Islet precursor cell (in vitro differentiated cells): ENCODE measurements at places on chromosomes 2 and 18.

DNA sequence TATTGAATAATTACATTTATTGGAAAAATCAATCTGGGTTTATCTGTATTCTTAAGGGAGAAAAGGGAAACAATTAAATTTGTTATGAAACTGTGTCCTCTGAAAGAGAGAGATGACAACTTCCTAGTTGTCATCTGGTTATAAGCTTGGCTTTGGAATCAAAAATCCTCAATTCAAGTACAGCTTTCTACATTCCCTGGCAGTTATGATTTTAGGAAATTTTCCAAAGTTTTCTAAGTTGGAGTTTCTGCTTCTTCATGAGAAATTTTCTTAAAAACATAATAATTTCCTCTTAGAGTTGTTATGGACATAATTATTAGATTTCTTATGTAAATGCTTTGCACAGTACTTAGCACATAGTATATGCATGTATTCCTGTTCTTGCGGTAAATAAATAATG lies 625.6 kb upstream of the SLC39A10 start:
- DNase-seq: no peak

DNA sequence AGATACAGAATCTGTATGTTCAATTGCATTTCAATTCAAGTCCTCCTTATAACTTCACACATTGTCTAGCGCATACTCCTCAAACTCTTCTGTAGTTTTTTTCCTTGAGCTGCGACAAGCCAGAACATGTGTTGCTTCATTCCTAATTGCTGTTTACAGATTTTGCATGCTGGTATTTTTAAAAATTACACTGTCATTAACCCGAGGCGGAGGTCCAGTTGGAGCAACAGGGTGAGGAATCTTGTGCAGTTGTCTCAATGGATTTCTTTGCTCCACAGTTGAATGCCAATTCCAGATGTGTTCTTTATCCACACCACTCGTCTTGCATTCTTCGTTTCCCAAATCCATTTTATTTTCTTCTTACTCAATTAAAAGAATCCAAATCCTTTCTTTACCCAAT lies 16.4 kb upstream of the SERPINB13 start:
- no peak for DNase-seq

GRCh38 chr2:233844064-233844807 lies 10.1 kb downstream of the HJURP start:
- DNase-seq: peak; percentile 37

DNA sequence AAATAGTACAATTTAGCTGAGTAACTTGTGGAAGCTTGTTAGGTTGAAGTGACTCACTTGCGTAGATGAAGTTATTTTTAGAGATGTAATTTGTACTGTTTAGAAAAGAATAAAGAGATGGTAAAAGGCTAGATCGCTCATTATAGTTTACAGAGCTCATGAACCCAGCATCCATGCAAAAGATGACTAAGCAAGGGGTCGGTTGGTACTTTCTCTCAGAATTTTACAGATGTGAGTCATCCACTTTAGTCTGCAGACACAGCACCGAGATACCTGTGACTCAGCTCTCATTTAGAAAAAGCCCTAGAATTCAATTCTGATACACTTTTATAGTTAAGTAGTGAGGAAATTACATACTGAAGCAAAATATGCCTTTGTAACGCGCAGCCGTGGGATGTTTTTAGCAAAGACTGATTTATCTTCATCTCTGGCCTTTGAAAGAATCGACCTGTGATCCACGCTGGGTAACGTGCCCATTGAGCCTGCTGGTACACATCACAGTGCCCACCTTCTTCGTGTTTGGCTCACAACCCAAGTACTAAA lies 116.5 kb upstream of the FOSL2 start:
- peak; percentile 72 for DNase-seq

GRCh38 chr2:209383212-209383611 lies 40.6 kb upstream of the MAP2 start:
- no peak for DNase-seq

- DNase-seq: no peak
Observed at GRCh38 chr2:50951437-50951836, 80.5 kb downstream of the NRXN1 start.

DNA sequence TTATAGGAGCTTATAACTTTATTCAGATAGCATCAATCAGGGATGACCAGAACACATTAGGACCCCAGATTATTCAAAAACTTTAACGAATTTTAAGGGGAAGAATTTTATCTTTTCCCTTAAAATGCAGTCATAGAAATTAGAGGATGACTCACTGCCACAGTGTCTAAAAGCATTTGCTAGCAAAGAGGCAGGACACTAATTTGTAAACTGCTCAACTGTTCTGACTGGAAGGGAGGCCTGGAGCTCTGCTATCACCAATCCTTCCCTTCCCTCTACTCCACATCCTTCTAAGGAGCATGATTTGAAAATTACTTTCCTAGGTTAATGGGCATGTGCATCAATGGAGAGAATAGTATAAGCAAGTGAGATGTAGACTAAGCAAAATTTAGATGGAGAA lies 40.5 kb downstream of the PREPL start:
- DNase-seq: no peak

- no peak for DNase-seq
Observed at GRCh38 chr2:241866790-241867645, 2.5 kb upstream of the RTP5 start.

DNA sequence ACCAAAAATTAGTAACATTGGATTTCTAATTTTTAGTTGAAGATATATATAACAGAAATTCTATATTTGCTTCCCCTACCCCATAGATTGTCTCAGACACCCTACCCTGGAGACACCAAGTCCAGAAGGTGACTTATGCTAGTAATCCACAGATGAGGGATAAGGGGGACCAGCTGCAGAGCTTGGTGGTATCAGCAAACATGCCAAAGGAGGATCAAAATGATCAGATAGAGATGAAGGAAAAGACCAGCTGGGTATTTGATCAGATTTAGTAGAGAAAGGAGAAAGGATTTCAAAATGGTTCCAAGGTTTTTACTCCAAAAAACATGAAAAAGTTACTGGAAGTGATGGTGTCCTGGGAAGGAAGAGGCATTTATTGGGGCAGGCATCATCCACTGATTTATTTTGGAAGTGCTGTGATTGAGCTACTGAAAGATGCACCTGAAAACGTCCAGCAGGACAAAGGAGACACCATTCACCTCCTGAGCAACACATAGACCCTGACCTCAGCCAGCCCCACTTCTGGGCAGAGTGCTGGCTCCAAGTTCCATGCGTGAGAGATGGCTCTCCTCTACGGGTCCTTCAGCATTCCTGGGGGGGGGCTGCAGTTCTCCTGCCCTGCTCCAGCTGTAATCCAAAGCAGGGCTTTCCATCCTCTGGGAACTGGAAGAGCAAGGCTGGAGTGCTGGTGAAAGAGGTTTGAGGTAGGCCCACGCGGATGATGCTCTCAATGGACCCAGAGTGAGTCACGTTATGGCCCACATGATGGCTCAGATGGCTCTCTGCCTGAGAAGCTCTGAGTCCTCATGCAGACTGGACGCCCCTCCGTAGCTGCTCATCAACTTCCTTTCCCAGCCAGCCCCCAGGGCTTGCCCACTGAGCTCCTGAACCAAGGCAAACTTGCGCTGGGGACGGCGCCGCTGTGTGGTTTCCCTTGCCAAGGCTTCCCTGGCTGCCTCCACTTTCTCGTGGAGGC lies 3.7 kb upstream of the LRRFIP1 start:
- DNase-seq: peak; percentile 53

GRCh38 chr2:224517963-224518362 lies 67.2 kb downstream of the CUL3 start:
- no peak for DNase-seq

GRCh38 chr2:204871231-204871953 lies 326.1 kb downstream of the PARD3B start:
- no peak for DNase-seq

DNA sequence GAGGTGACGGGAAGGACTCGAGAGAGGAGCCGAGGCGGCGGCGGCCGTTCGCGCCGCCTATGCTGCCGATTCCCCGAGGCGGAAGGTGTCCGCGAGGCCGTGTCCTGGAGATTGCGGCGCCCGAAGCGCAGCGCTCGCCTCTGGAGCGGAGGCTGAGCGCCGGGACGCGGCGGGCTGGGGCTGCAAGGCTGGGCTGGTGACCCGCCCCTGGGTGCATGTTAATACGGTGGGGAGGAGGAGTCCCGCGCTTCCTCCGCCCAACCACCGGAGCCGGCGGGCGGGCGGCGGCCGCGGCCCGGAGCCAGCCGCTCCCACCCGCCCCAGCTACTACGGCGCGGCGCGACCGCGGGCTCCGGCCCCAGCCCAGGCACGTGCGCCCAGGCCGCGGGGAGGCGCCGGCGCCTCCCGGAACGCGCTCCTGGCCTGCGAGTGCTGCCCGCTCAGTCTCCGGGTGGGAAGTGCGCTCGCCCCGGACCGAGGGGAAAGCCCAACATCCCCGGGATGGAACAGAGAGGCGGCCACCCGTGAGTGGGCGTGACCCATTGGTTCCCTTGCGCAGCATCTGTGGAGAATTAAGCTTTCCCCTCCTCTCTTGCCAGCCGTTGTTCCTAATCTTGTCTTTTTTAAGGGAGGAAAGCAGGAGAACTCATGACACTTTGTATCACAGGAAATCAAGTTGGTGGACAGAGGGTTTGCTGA lies at the start of gene DLGAP1:
DLGAP1 (minus strand) TSS at position 195 of the 699 bp plus-strand sequence.
- DNase-seq: peak; percentile 91

DNA sequence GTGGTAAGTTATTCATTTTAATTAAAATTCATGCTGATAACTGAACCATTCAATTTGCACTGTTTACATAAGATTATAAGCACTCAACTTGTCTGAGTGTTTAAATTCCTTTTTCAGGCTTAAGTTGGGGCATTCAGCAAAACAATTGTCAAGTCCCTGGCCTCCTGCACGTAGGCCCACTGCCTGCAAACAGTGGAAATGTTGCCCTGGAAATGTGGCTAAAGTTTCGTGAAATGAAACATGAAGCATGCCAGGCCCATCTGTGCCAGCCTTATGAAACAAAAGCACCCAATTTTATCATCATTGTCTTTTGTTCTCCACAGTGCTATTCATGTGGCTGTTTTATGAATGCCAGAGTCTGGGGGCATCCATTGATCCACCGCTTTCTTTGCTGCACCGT lies 163.7 kb downstream of the PTGR3 start:
- no peak for DNase-seq

GRCh38 chr2:201660293-201660895 lies 17.1 kb upstream of the TMEM237 start:
- DNase-seq: no peak

DNA sequence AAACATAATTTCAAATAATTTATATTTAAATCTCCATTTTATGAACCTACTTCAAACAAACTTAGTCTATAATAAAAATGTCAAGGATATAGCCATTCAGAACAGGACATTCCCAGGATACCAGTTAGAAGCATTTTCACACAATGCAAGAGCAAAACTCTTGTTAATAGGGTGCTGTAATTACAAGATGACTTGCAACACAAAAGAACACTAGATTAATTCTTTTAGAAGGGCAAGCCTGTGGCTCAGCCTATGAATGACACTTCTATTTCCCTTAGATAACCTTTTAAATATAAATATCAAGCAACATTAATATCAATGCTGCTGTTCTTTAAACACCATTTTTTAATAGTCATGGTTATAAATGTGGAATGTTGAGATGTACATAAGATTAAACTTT lies 157.9 kb upstream of the SCN7A start:
- DNase-seq: no peak

- DNase-seq: no peak
Observed at GRCh38 chr2:143558665-143559064, 429.4 kb downstream of the ARHGAP15 start.

- DNase-seq: no peak
Observed at GRCh38 chr18:76546436-76546835, 51.4 kb upstream of the ZNF516 start.

GRCh38 chr18:51603111-51603510 lies 405.6 kb upstream of the MEX3C start:
- DNase-seq: no peak

- DNase-seq: no peak
Observed at GRCh38 chr2:38988716-38989115, 99.0 kb downstream of the ARHGEF33 start.

DNA sequence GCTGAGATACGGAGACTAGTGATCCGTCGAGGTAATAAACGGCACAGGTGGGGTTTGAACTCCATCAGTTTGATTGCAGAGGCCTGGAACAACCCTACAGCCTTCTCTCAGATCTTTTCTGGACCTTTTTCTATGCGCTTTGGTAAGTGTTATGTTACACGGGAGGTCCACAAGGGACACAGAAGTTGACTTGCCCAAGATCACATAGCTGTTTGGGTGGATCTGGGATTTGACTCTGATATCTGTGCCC lies 1.1 kb upstream of the DNPEP start:
- DNase-seq: no peak

DNA sequence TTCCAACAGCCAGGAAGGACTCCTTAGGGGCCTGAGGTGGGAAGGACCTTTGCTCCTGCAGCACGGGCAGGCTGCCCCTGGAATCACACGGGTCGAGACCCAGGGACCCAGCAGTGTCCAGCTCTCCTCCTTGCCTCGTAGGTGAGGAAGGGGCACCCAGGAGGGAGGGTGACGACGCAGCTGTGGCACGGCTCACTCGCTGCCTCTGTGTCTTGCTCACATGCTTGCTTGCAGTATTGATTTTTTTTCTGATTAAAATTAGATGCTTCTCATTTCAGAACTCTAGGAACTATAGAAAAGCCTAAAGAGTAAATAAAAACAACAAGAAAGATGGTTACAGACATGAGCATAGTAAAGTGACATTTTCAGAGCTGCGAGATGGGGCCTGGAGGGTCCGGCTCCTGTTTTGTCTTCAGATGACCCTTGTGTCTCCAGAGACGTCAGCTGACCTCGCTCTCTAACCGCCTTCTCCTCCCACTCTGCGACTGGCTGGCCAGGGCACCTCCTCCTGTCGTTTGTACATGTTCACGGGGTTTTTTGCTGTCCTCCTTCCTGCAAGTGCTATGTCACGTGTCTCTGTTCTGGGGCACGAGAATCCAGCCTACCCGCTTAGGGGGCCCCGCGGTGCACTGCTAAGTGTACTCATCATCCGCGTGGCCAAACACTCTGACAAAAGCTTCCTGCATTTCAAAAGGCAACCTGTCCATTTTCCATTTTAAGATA lies 65.7 kb upstream of the ZNF236 start:
- DNase-seq: no peak

DNA sequence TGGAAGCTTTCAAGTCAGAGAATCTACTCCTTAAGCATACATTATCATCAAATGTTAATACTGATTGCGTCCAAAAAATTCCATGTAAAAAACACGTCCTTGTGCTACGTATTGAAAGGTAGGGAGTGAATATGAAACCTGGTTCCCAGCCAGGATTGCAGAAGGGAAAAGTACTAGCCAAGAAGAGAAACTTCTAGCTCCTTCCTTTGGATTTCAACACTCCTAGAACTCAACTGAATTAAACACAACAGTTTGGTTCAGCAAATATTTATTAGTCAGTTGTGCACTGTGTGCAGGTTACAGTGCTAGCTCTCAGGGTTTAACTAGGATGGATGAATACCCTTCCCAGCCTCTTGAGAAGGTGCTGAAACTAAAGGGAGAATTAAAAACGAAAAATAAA lies 33.9 kb upstream of the FHL2 start:
- no peak for DNase-seq

- no peak for DNase-seq
Observed at GRCh38 chr2:59733567-59733930, 819.9 kb downstream of the BCL11A start.

- DNase-seq: no peak
Observed at GRCh38 chr2:26237868-26238267, 6.6 kb downstream of the HADHA start.
